ELR (cell line): ENCODE measurements at places on chromosomes 4 and X.

- DNase-seq, result no peak
Observed at GRCh38 chrX:41445781-41446358, 1.3 kb upstream of the NYX start.

DNA sequence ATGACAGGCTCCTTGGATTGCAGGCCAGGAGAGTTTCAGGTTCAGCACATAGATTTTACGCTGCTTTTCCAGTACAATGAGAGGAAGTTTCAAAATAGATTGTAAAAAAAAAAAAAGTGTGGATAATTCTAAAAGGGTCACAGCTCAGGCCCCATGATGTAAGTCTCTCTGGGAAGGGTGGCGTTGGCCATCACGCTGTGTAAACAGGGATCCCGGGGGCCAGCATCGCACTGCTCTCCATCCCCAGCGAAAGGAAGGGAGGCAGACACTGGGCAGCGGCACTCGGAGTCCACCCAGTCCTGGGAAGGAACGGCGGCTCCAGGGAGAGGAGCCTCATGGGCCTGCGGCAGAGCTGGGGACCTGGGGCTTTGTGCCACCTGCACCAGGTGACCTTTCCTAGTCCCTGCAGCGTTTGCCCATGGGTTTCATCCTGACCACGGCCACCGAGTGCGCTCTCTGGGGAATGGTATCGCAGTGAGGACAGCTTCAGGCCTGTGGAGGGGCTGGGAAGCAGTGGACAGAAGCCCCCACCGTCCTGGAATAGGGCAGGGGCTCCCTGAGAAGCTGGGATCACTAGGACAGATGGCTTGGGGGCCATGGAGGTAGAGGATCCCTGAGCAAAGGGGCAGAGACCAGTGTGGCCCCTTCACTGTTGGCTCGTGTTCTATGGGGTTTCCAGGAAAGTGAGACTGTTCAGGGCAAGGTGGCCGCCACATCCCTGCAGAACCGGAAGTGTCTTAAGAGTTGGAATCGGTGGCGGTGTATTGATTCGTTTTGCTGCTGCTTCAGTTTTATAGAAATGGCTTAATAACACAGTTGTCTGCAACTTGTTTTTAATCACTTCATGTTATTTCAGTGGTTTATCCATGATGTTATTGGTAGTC is 38.9 kb downstream of the RGS12 start:
- no peak for DNase-seq

DNA sequence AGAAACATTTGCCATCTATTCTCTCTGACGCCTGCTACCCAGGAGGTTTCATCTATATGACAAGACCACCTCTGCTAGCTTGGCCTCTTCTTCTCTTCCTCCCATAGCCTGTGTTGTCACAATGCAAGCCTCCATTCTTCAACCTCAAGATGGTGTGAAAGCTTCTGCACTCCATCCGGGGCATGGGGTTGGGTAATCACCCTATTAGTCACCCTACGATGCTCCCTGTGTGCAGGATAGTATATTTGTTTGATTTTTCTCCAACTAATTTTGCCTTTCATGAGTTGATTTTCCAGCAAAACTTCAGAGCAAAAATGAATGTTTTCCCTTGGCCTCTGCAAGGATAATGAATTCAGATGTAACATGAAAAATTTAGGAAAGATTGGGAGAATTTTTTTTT is 128.0 kb upstream of the STS start:
- DNase-seq, result peak; percentile 2

GRCh38 chr4:73705721-73706120 is 34.6 kb upstream of the CXCL8 start:
- no peak for DNase-seq

DNA sequence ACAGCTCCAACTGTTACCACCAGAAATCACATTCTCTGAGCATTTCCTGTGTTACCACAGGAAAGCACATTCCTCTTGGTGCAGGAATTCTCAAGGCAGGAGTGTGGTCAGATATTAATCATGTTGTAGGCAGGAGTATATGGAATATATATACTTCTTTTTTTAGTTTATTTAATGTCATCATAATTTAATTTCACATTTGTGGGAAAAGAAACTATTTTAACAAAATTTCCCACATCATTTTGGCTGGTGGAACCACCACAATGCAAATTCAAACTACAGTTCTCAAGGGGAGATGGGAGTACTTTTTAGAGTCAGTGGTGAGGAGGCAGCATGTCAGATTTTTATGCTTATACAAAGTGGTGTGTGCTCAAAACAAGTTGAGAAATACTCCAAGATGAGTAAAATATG is 139.0 kb downstream of the ATP10D start:
- peak; percentile 67 for DNase-seq

DNA sequence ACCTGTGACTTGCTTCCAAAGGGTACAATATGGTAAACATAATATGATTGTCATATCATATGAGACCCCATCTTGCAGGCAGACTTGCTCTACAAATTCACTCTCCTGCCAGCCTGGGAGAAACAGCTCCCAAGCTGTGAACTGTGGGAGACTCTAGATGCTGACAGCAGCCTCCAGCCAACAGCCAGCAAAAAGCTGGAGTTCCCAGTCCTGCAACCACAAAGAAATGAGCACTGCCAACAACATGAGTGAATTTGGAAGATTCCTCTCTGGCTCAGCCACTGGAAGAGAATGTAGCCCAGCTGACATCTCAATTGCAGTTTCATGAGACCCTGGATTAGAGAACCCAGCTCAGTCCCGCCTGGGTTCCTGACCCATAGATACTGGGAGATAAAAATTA is 145.4 kb downstream of the QDPR start:
- DNase-seq, result no peak

- no peak for DNase-seq
Observed at GRCh38 chr4:3322059-3322550, 29.3 kb downstream of the RGS12 start.

DNA sequence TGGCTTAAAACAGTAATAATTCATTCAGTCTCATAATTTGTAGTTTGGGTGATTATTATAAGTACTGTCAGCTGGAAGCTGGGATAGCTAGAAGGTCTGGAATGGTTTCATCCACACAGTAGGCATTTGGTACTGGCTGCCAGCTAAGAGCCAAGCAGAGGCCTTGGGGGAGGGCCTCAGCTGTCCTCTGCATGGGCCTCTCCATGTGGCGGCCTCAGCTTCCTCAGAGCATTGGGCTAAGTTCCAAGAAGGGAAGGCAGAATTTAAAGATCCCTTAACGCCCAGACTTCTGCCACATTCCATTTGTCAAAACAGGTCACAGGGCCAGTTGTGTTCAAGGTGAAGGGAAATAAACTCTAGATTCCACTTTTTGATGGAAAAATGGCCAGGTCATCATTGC is 93.3 kb downstream of the NEUROG2 start:
- DNase-seq, result no peak

DNA sequence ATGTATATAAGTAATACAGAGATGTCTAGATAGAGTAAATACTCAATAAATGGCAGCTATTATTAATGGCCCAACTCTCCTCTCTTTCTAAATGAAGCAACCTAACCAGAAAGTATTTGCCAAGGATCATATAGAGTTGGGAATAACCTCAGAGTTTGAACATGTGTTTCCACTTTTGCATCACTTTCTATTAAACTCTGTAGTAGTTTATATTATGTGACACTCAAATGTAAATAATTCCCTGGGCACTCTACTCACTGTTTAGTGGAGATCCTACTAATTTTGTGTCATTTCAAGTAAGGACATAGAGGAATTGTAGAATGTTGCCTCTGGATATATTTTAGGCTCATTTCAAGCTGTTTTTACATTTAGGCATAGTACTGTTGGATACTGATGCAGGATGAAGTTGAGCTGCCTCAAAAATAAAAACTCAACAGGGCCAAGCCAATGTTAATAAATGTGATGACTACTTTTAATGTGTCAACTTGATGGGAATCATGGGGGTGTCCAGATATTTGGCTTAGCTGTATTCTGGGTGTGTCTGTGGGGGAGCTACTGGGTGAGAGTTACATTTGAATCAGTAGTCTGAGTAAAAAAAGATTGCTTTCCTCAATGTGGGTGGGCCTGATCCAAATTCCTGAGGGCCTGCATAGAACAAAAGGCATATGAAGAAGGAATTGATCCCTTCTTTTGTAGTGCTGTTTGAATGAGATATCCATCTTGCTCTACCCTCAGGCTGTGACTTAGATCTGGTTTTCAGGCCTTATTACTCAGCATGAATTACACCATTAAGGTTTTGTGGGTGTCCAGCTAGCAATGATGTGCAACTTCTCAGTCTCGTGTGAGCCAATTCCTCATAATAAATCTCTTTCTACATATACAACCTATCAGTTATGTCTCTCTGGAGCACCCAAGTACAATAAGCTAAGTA is 1368.2 kb downstream of the STIM2 start:
- DNase-seq, result peak; percentile 50

- DNase-seq, result no peak
Observed at GRCh38 chr4:89839558-89839957, 2.6 kb upstream of the SNCA start.

DNA sequence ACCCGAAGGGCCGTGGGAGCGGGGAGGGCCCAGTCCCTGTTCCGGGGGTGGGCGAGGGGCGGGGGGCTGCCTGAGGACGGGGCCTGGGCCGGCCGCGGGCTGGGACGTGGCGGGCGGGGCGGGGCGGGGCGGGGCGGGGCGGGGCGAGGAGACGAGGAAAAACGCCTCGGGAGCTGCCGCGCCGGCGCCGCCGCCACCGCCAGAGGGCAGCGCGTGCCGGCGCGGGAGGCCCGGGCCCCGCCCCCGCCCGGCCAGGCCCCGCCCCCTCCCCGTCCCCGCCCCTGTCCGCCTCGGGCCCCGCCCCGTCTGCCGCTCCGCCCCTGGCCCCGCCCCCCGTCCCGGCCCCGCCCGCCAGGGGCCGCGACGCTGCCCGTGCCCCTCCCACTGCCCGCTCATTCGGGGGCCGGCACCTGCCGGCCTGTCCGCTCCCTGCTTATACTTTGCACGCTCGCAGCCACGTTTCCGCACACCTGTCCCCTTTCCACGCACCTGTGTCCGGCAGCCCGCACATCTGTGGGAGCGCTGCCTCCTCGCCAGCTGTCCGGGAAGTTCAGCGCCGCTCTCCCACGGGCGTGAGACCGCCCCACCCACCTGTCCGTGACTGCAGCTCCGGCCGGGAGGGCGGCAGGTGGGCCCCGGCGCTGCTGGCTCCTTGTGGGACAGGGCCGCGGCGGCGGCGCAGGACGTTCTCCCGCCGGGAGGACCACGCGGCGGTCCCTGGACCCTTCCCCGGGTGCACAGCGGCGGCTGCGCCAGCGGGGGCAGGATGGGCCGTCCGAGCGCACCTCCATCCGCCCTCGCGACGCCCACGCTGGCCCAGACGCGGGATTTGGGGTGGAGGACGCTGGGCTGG is 1.7 kb upstream of the FGFRL1 start:
- DNase-seq, result peak; percentile 65
